ENCODE measurements at places on chromosomes 2 and 18.

DNA sequence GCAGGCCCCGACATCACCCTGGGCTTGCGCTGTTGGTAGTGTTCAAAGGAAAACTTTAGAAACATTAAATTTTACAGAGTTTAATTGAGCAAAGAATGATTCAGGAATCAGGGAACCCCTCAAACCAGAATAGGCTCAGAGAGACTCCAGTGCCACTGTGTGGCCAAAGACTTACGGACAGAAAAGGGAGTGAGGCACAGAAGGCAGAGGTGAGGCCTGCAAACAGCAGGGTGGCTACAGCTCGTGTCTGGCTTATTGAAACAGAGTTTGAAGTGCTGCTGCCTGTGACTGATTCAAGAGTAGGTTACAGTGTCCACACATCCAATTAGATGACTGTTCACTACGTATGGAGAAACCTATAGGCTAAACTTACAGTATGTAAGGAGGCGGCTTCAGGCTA is 2.4 kb upstream of the CTDP1 start:
- peak; percentile 55 for DNase-seq

GRCh38 chr18:67597759-67598158 is 81.2 kb upstream of the DSEL start:
- no peak for DNase-seq

- DNase-seq = no peak
These were observed 110.2 kb upstream of the GPC1 start for GRCh38 chr2:240325016-240326007.

DNA sequence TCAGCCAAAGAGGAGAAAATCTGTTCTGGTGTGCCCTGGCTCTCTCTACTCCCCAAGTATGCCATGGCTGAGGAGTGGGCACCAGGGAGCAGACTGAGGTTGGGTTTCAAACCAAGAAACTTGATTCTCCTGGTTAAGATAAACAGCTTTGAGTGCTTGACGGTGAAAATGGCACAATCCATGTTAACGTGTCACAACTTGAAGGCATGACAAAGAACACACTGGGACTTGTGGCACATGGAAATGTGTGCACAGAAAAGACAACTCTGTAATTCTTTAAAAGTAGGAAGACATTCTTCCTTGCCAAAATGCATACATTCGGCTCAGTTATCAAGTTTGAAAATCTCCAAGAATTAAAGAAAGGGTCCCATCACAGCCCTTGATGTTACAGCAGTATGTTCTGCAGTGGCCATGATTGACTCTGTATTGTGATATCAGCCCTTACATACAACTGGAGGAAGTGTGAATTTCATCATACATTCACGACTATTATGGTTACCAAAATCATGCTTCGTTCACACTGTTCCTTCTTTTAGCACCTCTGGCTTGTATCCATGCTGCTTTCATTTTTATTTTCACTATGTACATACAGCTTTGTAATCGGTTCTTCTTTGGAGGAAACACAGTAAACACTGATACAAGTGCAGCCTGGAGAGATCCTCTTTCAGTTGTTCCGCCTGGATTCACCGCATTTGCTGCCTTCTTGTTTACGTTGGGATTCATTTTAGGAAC is 15.6 kb upstream of the ACTG2 start:
- DNase-seq = no peak

DNA sequence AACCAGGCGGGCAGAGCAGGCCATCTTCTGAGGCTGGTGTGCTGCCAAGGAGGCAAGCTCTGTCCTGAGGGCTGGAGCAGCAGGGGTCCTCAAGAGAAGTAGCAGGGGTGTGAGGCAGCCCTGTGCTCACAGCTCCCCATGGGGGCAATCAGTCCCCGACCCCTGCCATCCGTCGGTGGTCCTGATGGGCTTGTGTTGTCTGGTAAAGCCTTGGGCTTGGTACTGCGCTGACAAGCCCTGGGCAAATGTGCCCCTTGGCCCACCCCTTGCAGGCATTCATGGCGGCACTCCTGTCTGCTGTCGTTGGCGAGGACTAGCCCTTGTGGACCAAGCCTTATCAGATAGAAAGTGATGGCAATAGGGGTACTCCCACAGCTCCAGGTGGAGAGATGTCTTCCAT is 22.6 kb upstream of the SCLY start:
- DNase-seq = no peak

- DNase-seq = no peak
These were observed 154.1 kb upstream of the ZSWIM2 start for GRCh38 chr2:187003038-187003554.

DNA sequence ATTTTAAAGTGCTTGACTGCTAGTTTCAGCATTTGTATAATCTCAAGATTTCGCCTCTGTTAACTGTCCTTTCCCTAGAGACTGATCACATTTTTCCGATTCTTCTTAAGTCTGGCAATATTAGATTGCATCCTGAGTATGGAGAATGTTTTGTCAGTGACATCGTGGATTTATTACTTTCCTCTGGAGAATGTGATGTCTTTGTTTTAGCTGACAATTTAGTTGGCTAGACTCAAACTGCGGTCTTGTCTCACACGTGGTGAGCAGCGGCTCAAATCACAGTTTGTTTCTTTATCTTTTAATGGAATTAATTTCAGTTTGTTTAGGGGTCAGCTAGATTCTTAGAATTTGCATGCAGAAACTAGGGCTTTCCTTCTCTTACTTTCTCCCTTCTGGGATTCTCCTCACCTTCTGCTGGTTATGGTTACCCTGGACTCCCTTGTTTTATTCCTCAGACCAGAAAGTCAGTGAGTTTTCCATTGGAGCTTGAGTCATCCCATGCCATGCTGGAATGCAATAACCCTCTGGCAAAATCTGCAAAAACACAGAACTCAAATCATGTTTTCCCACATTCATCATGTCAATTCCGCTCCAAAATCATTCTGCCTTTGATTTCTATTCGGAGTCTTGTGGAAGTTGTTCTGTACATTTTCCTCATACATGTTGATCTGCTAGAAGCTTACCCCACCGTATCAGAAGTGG is 327.2 kb upstream of the TRIB2 start:
- DNase-seq = no peak

GRCh38 chr2:181178130-181178529 is 197.7 kb downstream of the UBE2E3 start:
- no peak for DNase-seq

DNA sequence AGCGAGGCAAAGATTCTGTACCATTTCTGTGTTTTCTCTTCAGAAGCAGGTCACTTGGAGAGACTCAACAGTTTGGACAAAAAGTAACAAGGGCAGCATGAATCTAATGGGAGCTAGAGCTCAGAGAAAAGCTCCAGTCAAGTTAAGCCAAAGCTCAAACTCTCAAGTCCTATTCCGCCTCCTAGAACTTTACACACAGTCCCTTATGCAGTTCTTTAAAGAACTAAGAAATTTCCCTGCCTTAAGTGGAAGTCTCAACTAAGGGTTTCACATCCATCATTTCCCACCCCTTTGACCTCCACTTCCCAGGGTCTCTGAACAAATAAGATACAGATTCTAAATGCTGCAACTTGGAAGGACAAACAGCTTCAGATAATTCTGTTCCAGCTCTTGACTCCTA is 121.3 kb upstream of the RNU4ATAC start:
- no peak for DNase-seq

DNA sequence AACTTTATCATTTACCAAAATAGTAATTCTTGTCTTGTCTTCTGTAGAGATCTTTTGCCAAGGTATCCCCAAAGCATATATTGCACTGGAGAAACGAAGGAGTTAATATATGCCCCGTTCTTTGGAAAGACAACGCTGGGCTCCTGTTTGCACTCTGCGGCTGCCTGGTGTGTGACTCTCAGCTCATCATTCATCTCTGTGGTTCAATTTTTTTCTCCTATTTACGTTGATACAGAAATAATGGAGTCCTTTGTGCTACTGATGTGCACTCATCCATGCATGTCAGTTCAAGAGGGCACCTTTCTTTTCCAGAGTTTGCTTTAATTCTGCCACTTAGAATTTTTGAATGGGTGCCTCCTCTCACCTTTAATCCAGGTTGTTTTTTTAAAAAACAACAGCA is 655.5 kb downstream of the DCDC2C start:
- no peak for DNase-seq

GRCh38 chr2:134253117-134253704 is 661 bp upstream of the MGAT5 start:
- DNase-seq = no peak

- DNase-seq = no peak
These were observed 4.7 kb downstream of the CREB1 start for GRCh38 chr2:207534417-207534816.

- DNase-seq = peak; percentile 89
These were observed 195.4 kb downstream of the FAM210A start for GRCh38 chr18:13530879-13531387.

DNA sequence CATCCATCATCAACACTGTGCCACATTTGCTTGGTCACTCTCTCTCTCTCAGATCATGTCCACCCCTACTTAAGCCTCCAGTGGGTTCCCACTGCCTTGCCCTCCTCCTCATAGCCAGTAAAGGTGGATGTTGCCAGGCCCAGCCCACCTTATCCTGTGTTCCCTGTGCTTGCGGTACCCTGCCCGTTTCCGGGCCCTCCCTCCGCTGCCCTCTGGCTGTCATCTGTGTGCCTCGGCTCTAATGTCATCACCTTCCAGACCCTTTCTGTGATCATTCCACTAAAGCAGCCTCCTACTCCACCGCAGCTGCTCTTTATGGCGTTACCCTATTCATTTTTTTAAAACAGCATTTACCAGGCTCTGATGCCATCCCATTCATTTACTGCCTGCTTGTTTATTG is 305.7 kb upstream of the SKOR2 start:
- DNase-seq = no peak

- no peak for DNase-seq
These were observed 182.4 kb upstream of the ARL4C start for GRCh38 chr2:234679301-234679740.

- DNase-seq = peak; percentile 77
These were observed 103.8 kb upstream of the COPS8 start for GRCh38 chr2:236981701-236982485.

GRCh38 chr2:235127931-235128330 is 176.1 kb downstream of the SH3BP4 start:
- DNase-seq = no peak

GRCh38 chr18:13370995-13371625 is 152.6 kb downstream of the LDLRAD4 start:
- no peak for DNase-seq

- DNase-seq = no peak
These were observed 9.6 kb downstream of the IFIH1 start for GRCh38 chr2:162308747-162309503.

DNA sequence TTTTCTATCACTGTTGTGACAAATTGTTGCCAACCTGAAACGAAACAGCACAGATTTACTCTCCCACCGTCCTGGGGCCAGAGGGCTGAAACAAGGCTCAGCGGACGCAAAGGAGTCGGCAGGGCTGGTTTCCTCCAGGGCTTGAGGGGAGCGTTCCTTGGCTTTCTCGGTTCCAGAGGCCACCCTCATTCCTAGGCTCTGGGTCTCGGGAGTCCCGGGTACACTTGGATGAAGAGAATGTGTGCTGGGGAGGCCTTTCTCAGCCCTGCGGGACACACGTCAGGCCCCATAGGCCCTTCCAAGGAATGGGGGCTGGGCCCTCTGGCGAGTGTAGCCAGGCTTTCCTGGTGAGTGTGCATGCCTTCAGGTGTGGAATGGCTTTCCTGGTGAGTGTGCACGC is 287.3 kb upstream of the HS6ST1 start:
- DNase-seq = no peak

- DNase-seq = no peak
These were observed 765.4 kb downstream of the MBD2 start for GRCh38 chr18:53458944-53459580.

DNA sequence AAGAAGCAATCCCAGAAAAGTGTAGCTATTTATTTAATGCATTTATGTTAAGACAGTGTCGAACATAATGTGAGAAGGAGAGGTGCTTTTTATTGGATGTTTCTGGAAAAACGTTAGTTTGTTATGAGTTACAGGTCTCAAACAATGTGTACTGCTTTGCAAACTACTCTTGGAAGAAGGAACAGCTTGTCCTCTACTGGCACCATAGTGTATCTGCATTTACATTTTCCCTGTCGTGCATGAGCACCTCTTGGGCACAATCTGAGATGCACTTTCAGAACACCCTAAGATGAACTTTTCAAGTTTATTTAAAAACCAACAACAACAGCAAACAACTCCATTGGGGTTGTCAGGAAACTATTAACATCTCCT is 22.8 kb downstream of the CCNYL1 start:
- no peak for DNase-seq

- no peak for DNase-seq
These were observed 67.1 kb downstream of the ITGB1BP1 start for GRCh38 chr2:9356261-9356660.

DNA sequence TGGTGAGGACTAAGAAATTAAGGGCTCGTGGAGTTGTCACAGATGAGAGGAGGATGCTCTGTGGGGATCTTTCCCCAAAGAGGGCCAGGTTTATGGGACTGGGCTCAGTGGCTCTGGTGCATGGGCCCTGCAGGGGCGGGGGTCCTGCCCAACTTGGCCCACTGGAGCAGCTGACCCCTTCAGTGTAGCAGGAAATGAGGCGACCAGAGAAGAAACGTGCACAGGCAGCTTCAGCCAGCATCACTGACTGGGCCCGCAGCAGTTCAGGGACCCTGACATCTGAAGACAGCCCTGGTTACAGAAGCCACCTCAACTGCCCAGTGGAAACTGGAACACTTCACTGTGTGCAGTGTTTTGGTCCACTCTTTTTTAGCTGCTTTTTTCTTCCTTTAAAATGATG is 72.8 kb downstream of the EMILIN2 start:
- DNase-seq = no peak

GRCh38 chr2:90076311-90076710 is 1384.8 kb downstream of the RPIA start:
- no peak for DNase-seq

DNA sequence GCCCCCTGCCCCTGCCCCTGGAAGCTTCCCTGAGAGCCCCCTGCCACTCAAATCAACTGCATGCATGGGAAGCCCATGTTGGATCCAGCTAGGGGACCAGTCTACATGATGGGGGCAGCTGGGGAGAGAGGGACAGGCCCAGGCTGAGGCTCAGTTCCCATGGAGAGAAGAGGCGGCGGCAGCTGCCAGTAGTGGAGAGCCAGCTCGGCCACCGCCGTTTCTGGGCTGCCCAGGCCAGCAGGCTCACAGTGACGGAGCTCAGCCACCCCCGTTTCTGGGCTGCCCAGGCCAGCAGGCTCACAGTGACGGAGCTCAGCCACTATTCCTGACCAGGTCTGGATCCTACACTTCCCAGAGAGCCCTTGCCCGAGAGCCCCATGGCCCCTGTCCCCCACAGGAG is 3.6 kb downstream of the MAB21L4 start:
- no peak for DNase-seq

Data from mesenteric fat pad (tissue), 1 donor.